Inflammatory macrophage treated with lipopolysaccharide for 4 hours (primary cell): ENCODE measurements at places on chromosomes 1 and 21.

DNA sequence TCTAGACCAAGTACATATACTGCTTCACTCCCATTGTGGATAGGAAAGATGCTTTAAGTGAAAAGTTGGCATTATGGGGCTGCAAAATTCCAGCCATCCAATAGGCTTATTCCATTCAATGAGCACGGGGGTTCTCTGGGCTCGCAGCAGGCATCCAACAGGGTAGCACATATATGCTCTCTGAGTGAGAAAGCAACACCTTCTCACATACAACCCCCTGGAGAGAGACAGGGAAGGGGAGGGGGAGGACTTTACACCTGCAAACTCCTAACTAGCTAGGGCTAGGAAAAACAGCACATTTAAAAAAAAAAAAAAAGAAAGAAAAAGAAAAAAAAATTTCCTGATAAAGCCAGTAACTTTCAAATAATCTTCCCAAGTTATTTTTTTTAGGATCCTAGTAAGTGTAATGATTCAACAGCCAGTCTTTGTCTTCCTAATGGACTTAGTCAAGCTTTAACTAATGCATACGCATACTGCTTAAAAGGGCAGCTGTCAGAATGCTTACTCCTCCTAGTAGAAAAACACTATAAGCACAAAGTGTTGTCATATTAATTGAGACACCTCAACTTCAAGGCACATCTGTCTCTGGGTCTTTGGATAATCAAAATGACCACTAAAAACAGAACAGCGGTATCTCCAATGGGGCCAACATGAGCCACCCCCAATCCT, 18.7 kb downstream of the PSMB2 start:
- no peak for DNase-seq

GRCh38 chr1:99018313-99018712, 13.7 kb upstream of the PLPPR5 start:
- no peak for DNase-seq

DNA sequence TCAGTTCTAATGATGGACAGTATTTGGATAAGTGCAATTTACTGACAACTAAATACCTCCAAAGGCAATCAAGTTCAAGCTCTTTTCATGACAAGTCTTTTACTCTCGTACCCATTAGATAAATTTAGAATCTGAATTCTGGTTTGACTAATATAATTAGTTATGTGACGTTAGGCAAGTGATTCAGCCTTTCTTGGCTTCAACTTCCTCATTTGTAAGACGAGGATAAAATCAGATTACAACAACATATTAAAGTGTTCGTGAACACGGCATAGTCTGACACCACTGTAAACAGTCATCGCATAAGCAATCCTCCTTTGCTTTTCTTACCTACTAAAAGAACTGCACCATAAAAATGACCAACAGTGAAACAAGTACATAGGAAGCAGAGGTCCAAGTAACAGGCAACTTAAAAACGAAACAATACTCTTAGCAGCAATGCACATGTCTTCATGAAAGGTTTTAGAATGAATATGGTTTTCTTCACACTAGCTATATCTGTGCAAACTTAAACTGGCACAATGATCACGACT, 25.7 kb downstream of the COA6 start:
- peak; percentile 93 for DNase-seq

GRCh38 chr1:228207381-228207810, 448 bp upstream of the OBSCN start:
- no peak for DNase-seq

DNA sequence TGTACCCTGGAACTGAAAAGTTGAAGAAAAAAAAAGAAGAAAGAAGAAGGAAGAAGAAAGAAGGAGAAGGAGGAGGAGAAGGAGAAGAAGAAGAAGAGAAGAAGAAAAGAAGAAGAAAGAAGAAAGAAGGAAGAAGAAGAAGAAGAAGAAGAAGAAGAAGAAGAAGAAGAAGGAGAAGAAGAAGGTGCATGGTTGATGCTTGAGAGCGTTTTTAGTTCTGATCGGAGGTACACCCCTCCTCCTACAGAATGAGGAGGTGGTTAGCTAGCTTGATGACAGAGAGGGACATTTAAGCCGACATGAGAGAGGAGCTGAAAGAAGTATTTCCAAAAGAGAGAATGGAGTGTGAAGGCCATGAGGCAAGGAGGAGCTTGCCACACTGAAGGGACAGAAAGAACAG, 5.6 kb upstream of the ZNF362 start:
- DNase-seq: no peak

- DNase-seq: no peak
Measured at GRCh38 chr1:99181892-99182291, 82.4 kb upstream of the PLPPR4 start.

DNA sequence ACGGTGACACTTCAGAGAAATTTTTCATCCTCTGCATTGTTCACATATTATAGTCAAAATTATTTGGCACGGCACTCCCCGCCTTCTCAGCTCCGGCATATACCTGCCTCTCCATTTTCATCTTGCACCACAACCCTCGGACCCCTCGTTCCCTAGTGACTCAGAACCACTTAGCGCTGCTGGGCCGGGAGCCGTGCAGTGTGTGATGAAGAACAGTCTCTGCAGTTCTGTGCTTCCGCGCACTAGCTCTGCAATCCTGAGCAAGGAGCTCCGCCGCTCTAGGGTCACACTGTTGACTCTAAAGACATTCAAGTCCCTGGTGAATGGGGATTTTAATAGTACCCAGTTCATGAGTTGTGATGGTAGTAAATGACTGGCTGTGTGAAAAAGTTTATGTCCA, 221.2 kb downstream of the SLC35F3 start:
- DNase-seq: no peak

- no peak for DNase-seq
Measured at GRCh38 chr1:160357286-160358002, 9.4 kb upstream of the NHLH1 start.

DNA sequence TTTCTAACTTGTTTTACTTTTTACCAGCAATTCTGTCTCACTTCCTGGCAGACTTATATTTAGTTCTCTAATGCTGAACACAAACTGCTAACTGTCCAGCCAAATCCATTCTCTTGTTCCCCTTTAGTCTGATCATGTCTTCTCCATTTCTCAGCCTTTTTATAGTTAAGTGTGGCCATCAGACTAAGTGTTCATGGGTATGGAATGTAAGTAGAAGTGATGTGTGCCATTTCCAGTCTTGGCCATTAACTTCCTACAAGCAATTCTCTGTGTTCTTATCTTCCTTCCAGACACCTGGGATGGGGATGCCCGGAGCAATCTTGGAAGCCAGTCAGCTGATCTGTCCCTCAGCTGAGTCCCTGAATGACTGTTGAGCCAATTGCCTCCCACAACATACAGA, 165.8 kb downstream of the ST6GALNAC3 start:
- peak; percentile 8 for DNase-seq

GRCh38 chr1:186829686-186830587, 1.2 kb downstream of the PLA2G4A start:
- DNase-seq: peak; percentile 48

DNA sequence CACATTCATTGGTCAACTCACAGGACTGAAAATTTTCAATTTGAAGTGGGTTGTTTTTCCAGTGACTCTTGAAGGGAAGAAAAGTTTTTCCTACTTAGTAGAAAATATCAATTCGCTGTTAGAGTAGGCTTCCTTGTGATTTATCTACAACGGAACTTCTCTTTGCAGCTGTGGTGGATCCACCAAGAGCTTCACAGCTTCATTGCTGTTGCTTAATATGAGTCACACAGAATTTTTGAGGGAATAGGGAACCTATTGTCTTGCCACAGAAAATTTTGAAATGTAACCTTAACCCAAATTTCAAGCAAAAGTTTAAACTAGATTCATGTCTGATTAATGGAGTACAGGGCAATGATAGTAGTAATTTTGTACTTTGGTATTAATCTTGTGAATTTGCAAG, 58.4 kb upstream of the IFI44L start:
- DNase-seq: peak; percentile 10

DNA sequence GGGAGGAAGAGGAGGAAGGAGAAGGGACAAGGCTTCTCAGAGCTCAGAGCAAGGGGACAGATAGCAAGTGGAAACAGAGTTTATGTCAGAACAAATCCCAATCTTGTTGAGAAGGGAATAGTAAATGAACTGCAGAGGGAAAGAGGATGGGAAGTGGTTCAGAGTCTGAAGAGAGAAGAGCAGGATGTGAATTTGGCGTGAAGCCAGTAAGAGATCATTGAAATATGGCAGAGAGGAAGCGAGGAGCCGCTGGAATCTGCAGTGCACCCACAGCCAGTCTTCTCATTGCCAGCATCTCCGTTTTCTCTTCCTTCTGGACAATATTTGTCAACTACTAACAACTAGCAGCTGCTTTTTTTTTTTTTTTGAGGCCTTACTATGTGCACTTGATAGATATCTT, 19.1 kb downstream of the OLFML3 start:
- peak; percentile 44 for DNase-seq

- no peak for DNase-seq
Measured at GRCh38 chr1:191669629-191670028, 488.6 kb upstream of the RGS18 start.

- DNase-seq: no peak
Measured at GRCh38 chr1:207140536-207140935, 36.5 kb downstream of the C4BPA start.

GRCh38 chr1:245652660-245653427, 498.1 kb downstream of the KIF26B start:
- DNase-seq: peak; percentile 0

- no peak for DNase-seq
Measured at GRCh38 chr1:93827128-93827527, 51.9 kb downstream of the DNTTIP2 start.

DNA sequence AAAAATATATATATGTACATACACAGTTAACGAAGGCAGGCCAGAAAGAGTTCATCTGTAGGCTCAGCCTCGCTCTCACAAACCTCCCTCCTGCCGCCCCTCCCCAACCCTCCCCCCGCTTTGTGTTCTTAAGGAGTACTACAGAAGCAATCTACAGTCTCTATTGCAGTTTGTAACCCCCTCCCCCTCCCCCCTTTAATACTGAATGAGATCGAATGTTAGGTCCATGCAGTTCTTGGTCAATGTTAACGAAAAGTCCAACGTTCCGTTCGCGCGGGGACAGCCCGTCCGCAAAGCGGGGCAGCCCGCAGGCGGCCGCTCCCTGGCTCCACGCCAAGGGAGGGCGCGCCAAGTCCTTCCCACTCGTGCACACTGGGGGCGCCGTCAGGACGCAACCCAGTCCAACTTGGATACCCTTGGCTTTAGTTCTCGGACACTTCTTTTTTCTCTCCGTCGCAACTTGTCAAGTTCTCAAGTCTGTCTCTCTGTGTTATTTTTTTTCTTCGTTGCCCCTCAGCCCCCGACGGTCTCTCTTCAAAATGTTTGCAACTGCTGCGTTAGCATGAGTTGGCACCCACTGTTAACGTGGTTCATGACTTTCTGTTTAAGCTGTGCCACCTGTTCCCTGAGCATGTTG, 2.2 kb downstream of the JUN start:
- DNase-seq: peak; percentile 74

GRCh38 chr1:179229214-179230140, at the start of gene ABL2:
TSS of gene ABL2 (minus strand) at chr1:179229677. CDS start at chr1:179229397, 280 bp downstream.
- peak; percentile 36 for DNase-seq

GRCh38 chr1:162347281-162347680, 29.4 kb downstream of the SPATA46 start:
- DNase-seq: no peak

DNA sequence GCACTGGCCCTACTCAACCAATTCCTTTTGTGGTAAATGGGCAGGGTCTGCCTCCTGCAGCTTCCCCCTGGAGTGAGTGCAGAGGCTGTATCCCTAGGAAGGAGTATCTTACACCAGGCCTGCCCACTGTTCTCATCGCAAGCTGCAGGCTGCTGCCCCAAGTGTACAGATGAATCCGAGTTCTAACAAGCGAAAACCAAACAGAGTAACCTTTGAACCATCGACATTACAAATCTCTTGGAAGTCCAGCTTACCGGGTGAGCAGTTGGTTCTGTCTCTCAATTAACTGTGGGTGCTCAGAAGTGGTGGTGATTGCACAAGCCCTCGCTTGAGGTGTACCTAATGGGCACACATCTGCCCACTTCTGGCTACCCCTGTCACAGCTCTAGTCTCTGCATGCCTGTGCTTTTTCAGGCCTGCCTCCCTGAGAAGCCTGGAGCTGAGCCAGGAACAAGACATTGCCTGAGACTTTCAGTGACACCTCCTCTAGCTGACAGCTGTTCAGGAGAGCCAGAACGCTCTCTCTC, 22.7 kb downstream of the INAVA start:
- no peak for DNase-seq

- DNase-seq: no peak
Measured at GRCh38 chr1:4276238-4276637, 376.2 kb upstream of the C1orf174 start.

DNA sequence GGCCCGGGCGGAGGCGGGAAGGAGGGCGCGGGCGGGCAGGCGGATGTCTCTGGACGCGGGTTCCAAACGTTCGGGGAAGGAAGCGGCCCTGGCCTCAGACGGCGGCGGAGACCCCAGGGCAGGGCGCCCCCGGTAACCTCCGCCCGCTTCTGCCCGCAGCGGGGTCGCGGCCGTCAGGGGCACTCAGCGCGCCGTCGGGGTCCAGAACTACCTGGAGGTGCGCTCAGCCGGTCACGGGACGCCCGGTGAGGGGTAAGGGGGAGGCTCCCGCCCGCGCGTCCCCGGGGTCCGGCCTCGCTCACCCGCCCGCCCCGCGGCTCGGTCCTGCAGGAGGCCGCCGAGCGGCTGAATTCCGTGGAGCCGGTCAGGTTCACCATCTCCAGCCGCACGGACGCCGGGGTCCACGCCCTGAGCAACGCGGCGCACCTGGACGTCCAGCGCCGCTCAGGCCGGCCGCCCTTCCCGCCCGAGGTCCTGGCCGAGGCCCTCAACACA, 406 bp downstream of the PUSL1 start:
- DNase-seq: no peak

- no peak for DNase-seq
Measured at GRCh38 chr1:48777219-48777895, 666 bp upstream of the BEND5 start.
